ENCODE measurements at places on chromosomes 7 and 10.
A peak's percentile ranks its signal among the peaks of the same experiment; 100 is the strongest.

DNA sequence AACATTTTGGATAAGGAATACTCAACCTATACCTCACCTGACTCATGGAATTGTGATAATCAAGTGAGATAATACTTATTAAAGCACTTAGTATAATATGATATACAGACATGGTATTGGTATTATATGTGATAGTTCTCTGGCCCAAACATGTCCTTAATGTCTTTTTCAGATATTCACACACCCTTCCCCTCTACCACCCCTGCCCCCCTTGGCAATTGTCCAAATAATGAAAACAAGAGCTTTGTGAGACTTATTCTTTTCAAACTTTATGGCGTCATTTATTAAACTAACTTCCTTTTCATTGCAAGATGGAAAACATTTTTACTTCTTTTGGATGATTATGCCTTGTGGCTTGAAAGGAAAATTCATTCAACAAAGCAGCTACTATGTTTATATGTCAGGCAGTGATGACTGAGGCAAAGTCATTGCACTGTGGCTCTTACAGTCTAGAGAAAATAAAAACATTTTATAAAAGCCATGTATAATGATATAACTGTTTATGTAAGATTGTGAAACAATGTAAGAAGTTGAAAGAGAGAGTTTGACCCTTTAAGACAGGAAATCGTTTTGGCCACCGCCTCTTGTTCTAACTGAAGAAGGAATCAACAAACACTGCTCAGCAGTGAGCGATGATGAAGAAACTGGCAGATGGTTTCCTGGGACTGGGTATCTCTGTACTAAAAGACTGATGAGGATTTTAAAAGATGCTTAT is 27.4 kb downstream of the MINPP1 start:
- DNase-seq: no peak

DNA sequence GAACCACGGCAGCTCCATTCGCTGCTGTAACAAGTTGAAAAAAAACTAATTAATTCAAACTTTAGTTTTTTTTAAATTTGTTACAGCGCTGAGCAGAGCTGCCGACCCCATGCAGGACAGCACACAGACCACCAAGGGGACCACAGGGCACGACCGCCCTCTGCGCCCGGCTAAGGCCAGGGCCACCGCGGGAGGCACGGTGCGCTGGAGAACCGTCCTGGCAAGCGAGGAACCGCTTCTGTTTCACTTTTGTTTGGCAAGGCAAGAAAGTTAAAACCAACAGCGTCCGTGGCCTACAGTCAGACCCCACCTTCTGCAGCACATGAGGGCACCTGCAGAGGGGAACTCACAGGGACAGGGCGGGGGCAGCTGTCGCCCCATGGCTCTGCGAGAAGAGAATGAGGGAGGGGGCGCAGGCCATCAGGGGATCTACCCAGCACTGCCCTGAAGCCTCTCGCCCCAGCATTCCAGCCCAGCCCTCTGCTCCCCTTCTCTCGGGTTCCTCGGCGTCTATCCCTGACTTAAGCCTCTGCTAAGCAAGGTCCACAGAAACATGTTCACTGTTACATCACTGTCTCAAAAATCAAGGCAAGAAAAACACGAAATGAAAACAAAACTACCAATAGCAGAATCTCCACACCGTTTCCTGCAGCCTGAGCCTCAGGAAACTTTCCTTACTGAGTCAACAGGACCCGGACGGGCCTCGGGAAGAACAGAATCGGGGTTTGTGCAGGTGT is 204.4 kb downstream of the DIP2C start:
- peak; percentile 18 for DNase-seq

DNA sequence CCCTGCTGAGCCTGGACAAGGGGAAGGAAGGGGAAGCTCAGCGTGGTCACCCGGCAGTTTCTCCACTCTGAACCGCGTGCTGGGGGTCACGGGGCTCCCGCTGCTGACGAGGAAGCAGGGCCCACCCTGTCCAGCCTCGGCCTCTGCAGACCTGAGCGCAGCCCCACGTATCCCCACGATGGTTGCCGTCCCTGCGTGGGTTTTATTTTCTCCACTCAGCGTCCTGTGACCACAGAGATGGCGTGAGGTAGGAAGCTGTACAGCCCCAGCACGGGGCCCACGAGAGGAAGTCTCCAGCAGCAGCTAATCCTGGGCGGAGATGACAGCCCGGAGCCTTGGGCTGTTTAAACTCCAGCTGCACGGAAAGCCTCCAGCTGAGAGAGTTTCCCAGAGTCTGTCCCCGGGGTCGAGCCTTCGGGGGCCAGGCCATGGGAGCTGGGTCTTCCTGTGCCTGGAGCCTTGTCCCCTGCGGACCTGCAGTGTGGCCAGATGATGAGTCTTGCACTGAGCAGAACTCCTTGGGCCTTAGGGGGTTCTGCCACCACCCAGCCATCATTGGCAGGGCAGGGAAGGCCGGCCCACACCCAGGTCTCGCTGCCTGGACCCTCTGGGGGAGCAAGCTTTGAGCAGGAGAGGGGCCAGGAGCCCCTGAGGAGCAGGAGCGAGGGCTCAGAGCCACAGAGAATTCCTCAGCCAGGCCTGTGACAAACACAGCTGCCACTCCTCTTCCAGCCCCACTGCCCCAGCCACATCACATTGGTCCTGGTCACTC is 72.8 kb upstream of the FAM20C start:
- no peak for DNase-seq

- no peak for DNase-seq
Measured at GRCh38 chr7:127819975-127820731, 168.2 kb downstream of the SND1 start.

DNA sequence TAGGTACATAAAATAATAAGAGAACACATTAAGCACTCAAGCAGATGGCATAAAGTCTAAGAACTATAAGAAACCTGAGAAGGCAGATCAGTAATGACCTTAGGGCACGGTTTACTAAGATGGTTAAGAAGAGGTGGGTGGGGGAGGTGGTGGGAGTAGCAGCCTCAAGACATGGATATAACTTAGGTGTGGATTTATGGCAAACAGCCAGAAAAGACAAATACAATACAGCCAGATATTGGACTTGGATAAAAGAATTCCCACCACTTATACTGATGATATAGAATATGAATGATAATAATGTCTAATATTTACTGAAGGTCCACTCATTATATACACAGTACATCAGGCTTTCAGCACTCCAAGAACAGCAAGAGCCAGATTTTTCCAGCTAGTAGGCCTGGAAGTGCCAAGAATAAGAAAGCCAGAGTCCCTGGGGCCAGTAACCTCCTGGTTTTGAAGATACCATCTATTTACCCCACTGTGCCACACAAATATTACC is 11.9 kb downstream of the DPY19L1 start:
- no peak for DNase-seq

- no peak for DNase-seq
Measured at GRCh38 chr7:141511676-141512396, 39.4 kb upstream of the AGK start.

DNA sequence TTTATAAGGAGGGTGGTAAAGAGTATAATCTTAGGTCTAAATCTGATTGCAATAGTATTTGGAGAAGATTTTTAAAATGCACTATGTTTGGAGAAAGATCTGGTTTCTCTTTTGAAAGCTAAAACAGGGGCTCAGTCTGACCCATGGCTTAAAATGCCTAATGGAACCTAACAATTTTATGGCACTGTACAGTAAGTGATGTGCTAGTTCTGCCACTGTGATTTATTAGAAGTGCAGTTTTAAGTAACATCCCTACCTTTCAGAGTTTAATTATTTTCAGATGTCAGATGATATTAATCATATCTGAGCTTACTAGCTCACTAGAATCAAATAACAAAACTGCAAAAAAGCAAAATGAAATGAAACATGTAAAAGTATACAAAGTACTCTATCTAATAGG is 514.7 kb upstream of the KCND2 start:
- DNase-seq: no peak

GRCh38 chr7:26097837-26098668 is 53.9 kb upstream of the NFE2L3 start:
- DNase-seq: no peak

GRCh38 chr10:44991571-44991970 is 9.2 kb upstream of the ZNF22 start:
- DNase-seq: no peak

DNA sequence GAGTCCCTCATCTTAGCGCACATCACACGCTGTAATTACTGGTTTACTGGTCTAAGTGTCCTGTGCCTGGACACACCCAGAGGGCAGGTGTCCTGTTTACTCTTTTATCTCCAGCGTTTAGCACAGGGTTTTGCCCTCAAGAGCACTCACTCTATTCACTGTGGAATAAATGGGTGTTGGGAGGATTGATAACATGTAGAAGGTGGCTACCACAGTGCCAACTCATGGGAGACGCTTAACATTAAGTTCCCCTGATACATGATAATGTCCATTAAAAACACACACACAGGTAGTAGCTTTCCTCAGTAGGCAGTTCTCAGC is 96.1 kb upstream of the EFCAB10 start:
- no peak for DNase-seq

DNA sequence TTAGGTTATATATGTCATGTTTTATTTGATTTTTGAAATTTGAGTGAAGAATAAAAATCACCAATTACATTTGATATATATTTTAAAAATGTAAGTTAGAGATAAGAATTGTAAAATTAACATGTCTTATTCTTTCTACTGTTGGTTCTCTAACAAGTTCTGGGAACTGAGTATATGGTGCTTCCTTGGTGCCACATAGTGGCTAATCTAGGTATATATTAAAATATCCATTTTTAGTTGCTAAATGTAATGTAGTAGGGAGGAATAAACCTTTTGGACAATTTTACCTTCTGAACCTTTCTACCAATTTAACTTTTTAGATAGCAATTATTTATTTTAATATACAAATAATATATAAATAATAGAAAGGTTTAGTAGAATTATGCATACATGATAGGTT is 17.5 kb downstream of the CFAP69 start:
- DNase-seq: no peak
